ENCODE measurements at places on chromosomes 3 and 15.
A peak's percentile ranks its signal among the peaks of the same experiment; 100 is the strongest.

- no peak for DNase-seq
Measured at GRCh38 chr3:58135712-58136543, 74.8 kb downstream of the DNASE1L3 start.

GRCh38 chr15:52139599-52140462 lies 27.3 kb upstream of the BCL2L10 start:
- DNase-seq, result peak; percentile 68

DNA sequence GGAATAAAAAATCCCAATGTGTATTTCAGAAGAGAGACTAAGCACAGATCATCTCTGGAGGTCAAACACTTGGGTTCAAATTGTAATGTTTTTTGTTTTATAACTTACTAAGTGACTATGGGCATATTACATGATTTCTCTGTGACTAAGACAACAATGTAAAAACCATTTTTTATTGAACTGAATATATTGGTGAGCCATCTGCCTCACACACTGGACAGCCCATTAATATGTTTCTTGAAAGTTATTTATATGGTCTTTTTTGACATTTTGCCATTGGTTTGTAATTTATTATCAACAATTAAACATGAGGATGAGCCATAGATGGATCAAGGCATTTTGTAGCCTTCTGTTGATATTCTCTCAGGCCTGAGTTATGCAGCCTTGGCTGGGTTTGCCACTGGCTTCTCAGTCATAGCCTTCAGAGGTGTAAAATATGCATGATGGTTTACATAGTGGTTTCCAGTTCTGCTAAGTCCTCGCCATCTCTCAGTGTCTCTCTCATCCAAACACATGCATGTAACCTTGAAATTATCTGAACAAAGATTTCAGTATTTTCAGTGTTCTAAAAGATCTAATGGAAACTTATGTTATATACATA lies 997.2 kb downstream of the DIPK2A start:
- DNase-seq, result no peak

- DNase-seq, result no peak
Measured at GRCh38 chr3:50201573-50202315, 3.3 kb upstream of the SLC38A3 start.

GRCh38 chr15:42175671-42176070 lies 19.2 kb upstream of the PLA2G4F start:
- no peak for DNase-seq

- DNase-seq, result no peak
Measured at GRCh38 chr3:61333192-61333961, 82.1 kb upstream of the FHIT start.

- no peak for DNase-seq
Measured at GRCh38 chr15:83516935-83517334, 69.8 kb downstream of the SH3GL3 start.

- no peak for DNase-seq
Measured at GRCh38 chr3:69684309-69684961, 54.8 kb upstream of the MITF start.

GRCh38 chr3:65412588-65412987 lies 626.1 kb downstream of the MAGI1 start:
- DNase-seq, result no peak

- peak; percentile 19 for DNase-seq
Measured at GRCh38 chr3:177449360-177450006, 252.2 kb upstream of the TBL1XR1 start.

GRCh38 chr3:14853271-14853951 lies 34.6 kb downstream of the FGD5 start:
- DNase-seq, result no peak

GRCh38 chr15:85771781-85772445 lies 22.8 kb downstream of the KLHL25 start:
- no peak for DNase-seq

DNA sequence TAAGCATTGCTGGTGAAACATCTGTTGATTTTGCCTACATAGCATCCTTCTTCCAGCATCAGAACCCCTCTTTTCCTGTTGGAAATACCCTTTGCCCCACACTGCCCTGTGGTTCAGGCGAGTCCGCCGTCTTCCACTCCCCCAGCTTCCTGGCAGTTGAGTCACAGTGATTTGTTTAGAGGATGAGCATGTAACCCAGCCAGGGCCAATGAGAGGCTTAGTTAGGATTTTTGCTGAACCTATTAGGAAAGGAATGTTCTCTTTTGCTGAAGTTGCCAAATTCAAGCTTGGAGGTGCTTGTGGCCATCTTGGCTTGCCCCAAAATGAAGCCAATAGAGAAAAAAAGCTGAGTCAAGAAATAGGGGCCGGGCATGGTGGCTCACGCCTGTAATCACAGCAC lies 19.0 kb upstream of the MEX3B start:
- no peak for DNase-seq

GRCh38 chr3:102712896-102713295 lies 278.1 kb downstream of the ZPLD1 start:
- no peak for DNase-seq

GRCh38 chr3:160725338-160725737 lies 30.7 kb upstream of the PPM1L start:
- no peak for DNase-seq

DNA sequence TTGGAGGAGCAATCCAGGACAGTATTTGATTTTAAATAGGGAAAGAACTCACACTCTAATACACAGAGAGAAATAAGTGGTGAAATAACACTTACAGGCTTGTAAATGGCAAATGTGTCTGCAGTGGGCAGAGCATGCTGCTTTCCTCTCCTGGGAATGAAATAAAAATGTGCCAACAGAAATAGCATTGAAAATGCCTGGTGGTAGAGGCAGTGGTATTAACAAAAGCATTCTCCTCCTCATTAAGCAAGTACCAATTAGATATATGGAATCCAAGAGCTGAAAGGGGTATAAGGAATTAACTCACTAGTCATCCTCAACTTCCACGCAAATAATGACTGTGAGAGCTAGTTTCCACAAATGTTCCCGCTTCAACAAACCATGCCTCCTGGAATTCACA lies 364.1 kb upstream of the KCNMB2 start:
- no peak for DNase-seq

- DNase-seq, result no peak
Measured at GRCh38 chr3:50166620-50167019, 11.5 kb downstream of the SEMA3F start.

- DNase-seq, result peak; percentile 57
Measured at GRCh38 chr15:56821721-56822425, 88.6 kb upstream of the ZNF280D start.

DNA sequence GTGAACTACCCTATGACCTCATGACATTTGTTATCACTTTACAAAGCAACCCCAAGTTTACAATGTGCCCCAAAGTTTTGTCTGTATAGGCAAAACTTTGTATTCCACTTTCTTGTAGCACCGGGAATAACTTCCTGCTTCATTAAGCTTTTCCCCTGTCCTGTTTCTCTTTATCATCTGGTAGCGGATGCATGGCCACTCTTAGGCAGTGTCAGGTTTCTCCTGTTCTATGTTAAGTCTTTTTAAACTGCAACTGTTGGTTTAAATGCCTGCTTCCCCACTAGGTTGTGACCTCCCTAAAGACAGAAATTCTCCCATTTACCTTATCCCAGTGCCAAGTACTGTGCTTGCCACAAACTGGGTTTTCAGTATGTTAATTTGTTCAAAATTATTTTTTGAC lies 433.6 kb upstream of the DPH6 start:
- no peak for DNase-seq

DNA sequence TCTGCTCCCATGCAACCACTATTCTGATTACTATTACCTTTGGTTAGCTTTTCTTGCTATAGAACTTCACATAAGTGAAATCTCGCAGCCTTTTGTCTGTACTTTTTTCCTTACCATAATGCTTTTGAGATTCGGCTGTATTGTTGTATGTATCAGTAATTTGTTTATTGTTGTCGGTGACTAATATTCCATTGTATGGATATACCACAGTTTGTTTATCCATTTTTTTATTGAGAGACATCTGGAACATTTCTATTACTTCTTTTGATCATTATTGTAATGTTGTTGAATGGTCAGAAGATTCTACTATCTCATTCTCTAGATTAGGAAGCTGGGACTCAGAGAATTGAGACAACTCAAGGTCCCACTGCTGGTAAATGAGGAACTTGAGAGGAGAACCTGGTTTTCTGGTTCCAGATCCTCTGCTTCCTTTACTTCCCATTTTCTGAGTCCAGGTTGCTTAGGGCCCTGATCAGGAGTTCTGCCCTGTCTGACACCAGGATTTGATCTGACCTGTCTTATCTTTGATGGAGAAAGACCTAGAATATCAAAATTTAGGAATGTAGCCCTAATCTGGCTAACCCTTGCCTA lies 18.2 kb upstream of the SPTSSB start:
- DNase-seq, result no peak

GRCh38 chr3:101179637-101180036 lies 140.7 kb downstream of the IMPG2 start:
- no peak for DNase-seq

- DNase-seq, result no peak
Measured at GRCh38 chr3:176078906-176079305, 1118.4 kb downstream of the TBL1XR1 start.

- DNase-seq, result no peak
Measured at GRCh38 chr3:132017137-132017536, 17.7 kb downstream of the CPNE4 start.

DNA sequence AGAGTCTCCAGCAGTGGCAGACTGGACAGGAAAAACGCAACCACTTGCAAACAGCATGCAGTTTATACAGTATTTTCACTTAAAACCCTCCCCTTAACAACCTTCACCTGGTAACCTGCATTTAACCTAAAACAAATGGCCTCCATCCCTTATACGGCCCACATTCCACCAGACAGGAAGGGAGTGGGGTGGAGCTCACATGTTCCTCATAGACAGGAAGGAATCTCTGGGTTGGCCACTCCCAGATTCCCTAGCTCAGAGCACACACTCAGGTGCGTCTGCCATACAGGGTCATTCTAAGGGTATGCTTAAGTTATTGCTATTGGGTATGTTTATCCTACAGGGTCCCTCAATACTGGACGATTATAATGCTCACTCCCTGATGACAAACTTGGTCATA lies 16.8 kb upstream of the ABHD2 start:
- DNase-seq, result no peak

GRCh38 chr15:76345583-76345879 lies 9.0 kb downstream of the ISL2 start:
- no peak for DNase-seq

- DNase-seq, result no peak
Measured at GRCh38 chr3:40827942-40828688, 303.4 kb downstream of the ZNF621 start.

DNA sequence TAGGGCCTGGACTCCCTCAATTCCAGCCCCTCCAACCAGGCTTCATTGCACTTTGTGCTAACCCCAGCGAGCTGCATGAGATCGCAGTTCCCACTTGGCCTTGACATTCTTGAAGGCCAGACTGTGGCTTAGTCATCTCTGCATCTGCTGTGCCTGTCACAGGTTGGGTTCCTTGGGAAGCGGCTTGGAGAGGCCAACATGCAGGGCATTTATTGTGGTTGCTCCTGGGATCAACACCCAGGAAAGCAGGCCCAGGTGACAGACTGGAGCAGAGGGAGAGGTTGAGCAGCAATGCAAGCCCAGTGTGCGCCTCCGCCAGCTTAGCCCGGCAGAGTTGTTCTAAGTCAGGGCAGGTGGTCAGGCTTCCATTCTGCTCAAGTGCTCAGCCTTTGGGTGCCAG lies 10.5 kb downstream of the ABCF3 start:
- DNase-seq, result no peak

DNA sequence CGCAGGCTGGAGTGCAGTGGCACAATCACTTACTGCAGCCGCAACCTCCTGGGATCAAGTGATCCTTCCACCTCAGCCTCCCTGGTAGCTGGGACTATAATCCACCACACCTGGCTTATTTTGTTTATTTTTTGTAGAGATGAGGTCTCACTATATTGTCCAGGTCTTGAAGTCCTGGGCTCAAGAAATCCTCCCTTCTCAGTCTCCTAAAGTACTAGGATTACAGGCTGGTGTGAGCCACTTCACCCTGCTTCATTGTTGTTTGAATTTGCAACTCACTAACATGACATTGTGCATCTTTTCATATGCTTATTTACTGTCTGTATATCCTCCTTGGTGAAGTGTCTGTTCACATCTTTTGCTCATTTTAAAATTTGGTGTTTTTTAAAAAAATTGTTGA lies 10.1 kb downstream of the PARP15 start:
- DNase-seq, result no peak

DNA sequence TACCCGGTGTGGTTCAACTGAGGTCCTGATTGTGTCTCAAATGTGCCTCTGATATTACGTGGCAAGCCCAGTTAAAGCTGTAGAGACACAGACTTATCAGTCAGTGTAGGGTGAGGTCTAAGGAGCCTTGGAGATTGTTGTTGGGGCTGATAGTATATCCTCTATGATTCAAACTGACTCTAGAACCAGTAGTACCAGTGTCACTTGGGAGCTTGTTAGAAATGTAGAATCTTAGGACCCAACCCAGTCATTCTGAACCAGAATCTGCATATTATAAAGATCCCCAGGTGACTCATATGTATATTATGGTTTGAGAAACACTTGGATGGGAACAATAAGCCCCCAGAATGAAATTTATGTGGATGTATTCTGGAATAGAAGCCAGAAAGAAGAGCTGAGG lies 83.5 kb downstream of the PIK3R4 start:
- DNase-seq, result no peak

DNA sequence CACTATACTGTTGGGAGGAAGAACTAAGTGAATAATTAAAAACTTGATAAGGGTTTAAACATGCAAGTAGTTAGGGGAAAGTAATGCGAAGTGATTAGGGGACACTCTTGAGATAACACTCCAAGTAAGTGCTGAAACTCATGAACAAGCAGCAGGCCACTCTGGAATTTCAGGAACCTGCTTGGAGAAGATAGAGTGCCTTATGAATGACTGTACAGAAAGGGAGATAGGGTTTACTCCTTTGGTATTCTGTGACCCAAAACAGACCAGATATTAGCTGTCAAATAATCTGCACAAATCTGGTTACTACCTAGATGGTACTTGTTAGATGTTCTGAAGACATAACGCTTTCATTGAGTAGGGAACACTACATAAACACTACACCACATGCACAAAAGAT lies 85.6 kb downstream of the FRMD4B start:
- DNase-seq, result no peak

- DNase-seq, result no peak
Measured at GRCh38 chr3:141380987-141381386, 12.7 kb downstream of the ZBTB38 start.

DNA sequence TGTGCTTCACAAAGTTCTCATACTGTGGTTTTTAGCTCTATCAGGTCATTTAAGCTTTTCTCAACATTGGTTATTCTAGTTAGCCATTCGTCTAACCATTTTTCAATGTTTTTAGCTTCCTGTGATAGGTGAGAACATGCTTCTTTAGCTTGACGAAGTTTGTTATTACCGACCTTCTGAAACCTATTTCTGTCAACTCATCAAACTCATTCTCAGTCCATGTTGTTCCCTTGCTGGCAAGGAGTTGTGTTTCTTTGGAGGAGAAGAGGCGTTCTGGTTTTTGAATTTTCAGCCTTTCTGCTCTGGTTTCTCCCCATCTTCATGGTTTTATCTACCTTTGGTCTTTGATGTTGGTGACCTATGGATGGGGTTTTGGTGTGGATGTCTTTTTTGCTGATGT lies 120.9 kb downstream of the NFKBIZ start:
- no peak for DNase-seq

- no peak for DNase-seq
Measured at GRCh38 chr3:60755094-60755493, 496.2 kb downstream of the FHIT start.

- DNase-seq, result no peak
Measured at GRCh38 chr3:75982151-75982550, 196.8 kb upstream of the ZNF717 start.

GRCh38 chr3:63976161-63976871 lies 47.0 kb downstream of the PSMD6 start:
- no peak for DNase-seq

GRCh38 chr3:149494022-149494758 lies 19.7 kb downstream of the TM4SF4 start:
- DNase-seq, result peak; percentile 27

- DNase-seq, result no peak
Measured at GRCh38 chr3:196749125-196749524, 9.5 kb downstream of the PAK2 start.

Data from GM19239 (cell line).